Vagina (tissue), 2 donors: ENCODE measurements at places on chromosomes 4 and X.

DNA sequence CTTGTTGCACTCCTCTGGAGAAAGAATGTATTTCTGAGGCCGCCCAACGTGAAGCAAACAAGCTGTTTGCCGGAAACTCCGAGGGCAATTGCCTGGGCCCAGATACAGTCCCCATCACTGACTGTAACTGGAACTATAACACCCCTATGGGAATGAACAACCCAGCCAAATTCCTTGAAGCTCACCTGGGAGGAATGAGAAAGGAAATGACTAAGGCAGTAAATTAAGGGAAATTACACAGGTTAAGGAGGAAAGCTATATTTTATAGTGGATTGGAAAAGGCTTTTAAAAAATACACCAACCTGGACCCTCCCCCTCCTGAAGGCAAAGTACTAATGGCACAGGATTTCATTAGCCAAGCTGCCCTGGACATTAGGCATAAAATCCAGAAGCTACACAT, 11.7 kb upstream of the HERC5 start:
- DNase-seq = no peak

- no peak for DNase-seq
Measured at GRCh38 chr4:102606261-102606660, 105.1 kb downstream of the NFKB1 start.

- DNase-seq = no peak
Measured at GRCh38 chr4:41611124-41611838, 73.3 kb downstream of the LIMCH1 start.

DNA sequence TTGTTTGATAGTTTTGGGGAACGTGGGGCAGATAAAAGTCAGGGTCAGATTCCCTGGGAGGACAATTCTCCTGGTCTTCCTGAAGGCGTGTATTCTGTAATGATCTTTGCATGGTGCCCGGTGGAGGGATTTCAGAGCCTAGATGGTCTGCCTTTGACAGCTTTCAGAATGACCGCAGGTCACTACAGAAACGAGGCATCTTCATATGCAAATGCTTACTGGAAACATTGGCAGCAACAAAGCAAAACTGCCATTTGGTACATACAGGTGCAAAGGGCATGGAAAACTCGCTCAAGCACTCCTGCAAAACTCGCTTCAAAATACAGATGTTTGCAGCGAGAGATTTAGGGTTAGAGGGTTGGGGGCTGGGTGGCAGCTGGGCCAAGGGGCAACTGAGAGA, 8.8 kb downstream of the C4orf50 start:
- DNase-seq = no peak

GRCh38 chrX:39654183-39654925, 443.4 kb downstream of the BCOR start:
- no peak for DNase-seq

- DNase-seq = no peak
Measured at GRCh38 chr4:112860830-112861690, 188.4 kb upstream of the ANK2 start.

DNA sequence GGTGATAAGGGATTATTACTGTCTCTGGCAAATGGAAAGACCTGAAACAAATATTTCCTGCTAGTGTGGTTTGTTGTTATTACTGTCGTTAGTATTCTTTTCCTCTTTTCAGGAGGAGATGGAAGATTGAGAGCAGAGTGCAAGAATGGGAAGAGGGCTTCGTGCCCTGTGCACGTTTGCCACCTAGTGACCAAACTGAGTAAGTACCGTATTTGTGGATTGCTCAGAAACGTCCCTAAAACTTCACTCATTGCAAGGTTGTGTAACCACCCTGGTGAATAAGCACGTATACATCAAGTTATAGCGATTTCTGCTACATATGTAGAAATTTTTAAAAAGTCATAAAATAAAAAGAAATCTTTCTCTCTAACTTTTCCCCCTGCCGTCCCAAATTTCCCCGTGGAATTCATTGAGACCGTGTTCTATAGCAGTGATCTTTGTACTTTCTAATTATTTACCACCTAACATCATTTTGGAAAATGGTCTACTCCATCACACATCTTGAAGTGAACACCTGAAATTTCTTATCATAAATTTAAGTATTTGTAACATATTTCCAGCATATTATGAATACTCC, 24.3 kb downstream of the LINC00632 start:
- no peak for DNase-seq

DNA sequence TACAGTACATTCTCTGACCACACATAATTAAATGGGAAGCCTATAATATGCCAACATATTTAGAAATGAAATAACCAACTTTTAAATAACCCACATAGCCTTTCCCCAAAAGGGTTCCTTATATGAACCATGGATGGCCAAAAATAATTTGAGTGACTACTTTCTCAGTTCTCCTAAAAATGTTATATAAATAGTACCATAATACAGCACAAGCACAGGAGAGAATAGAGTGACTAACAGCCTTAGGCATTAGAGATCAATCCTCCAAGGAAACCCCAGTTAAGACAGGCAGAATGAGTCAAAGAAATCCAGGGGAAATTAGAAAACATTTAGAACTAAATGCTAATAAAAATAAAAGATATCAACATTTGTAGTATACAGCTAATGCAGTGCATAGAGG, 50.2 kb downstream of the ANKRD17 start:
- no peak for DNase-seq

GRCh38 chr4:23890369-23891063, 669 bp upstream of the PPARGC1A start:
- no peak for DNase-seq

DNA sequence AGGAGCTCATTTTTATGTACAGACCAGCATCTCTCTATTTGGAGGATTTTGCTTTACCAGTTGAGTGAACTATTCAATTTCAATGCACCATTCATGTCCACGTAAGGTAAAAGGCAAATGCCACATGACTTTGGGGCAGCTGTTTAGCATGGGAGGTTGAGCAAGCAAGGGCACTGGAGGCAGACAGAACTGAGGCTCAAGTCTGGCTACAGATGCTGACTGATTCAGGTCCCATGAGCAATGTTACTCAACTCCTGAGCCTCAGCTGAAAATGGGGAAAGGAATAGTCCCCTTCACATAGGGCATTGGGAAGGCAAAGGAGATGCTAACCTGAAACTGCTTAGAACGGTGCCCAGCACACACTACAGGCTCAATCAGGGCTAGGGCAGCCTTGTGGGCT, 93.0 kb upstream of the MTM1 start:
- DNase-seq = no peak

- no peak for DNase-seq
Measured at GRCh38 chr4:648579-649292, 23.4 kb downstream of the PDE6B start.

- no peak for DNase-seq
Measured at GRCh38 chr4:102620697-102621497, 119.7 kb downstream of the NFKB1 start.

- no peak for DNase-seq
Measured at GRCh38 chr4:4689694-4690440, 148.0 kb upstream of the STX18 start.

GRCh38 chr4:185190306-185190856, 13.4 kb downstream of the CFAP97 start:
- DNase-seq = no peak

- DNase-seq = no peak
Measured at GRCh38 chr4:135724421-135724820, 1522.8 kb upstream of the PABPC4L start.

DNA sequence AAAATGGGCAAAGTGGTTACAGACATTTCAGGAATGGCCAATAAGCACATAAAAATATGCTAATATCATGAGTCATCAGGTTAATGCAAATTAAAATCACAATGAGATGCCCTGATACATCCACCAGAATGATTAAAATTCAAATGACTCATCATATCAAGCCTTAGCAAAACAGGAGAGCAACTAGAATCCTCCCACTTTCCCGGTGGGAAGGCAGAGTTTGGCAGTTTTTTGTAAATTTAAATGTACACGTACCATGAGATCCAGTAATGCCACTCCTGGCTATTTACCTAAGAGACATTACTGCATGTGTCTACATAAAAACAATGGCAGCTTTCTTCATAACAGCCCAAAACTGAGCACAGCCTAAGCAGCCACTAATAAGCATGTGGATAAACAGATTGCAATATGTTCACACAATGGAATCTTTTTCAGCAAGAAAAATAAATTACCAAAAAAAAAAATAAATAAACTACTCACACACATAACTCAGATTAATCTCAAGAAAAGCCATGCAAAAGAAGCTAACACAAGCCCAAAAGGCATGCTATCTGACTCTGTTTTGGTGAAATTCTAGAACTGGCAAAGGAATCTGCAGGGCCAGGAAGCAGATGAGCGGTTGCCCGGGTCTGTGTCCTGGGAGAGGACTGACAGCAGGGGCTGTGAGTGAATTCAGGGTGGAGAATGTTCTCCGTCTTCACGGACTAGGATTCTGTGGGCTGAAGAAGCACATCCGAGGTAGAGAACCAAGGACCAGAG, 48.8 kb downstream of the AFAP1 start:
- no peak for DNase-seq

- DNase-seq = no peak
Measured at GRCh38 chr4:74228691-74229640, 71.0 kb downstream of the MTHFD2L start.

- DNase-seq = no peak
Measured at GRCh38 chrX:19195243-19195610, 73.0 kb upstream of the ADGRG2 start.

DNA sequence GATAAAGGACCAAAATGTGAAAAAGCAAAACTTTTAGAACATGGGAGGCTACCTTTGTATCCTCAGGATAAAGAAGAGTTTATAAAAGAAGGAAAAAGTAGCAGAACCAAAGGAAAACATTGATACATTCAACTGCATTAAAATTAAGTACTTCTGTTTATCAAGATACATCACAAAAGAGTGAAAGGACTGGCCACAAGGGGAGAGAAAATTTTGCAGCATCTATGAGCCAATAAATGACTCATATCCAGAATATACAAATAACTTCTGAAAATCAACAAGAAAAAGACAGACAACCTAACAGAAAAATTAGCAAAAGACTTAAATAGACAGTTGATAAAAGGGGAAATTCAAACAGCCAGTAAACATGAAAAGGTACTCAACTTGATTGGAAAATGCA, 177.1 kb downstream of the RBMX2 start:
- no peak for DNase-seq

GRCh38 chr4:120228086-120228485, 161.4 kb upstream of the MAD2L1 start:
- DNase-seq = no peak

- no peak for DNase-seq
Measured at GRCh38 chr4:62131049-62131448, 930.9 kb downstream of the ADGRL3 start.

GRCh38 chrX:2451501-2452316, 49.1 kb downstream of the DHRSX start:
- no peak for DNase-seq

- no peak for DNase-seq
Measured at GRCh38 chr4:83217721-83218522, 66.7 kb downstream of the COQ2 start.

GRCh38 chrX:106899276-106899675, 3.9 kb downstream of the RIPPLY1 start:
- peak; percentile 6 for DNase-seq

- no peak for DNase-seq
Measured at GRCh38 chr4:87007528-87008446, 73.0 kb downstream of the AFF1 start.

- DNase-seq = no peak
Measured at GRCh38 chr4:16171831-16172230, 54.4 kb downstream of the TAPT1 start.

DNA sequence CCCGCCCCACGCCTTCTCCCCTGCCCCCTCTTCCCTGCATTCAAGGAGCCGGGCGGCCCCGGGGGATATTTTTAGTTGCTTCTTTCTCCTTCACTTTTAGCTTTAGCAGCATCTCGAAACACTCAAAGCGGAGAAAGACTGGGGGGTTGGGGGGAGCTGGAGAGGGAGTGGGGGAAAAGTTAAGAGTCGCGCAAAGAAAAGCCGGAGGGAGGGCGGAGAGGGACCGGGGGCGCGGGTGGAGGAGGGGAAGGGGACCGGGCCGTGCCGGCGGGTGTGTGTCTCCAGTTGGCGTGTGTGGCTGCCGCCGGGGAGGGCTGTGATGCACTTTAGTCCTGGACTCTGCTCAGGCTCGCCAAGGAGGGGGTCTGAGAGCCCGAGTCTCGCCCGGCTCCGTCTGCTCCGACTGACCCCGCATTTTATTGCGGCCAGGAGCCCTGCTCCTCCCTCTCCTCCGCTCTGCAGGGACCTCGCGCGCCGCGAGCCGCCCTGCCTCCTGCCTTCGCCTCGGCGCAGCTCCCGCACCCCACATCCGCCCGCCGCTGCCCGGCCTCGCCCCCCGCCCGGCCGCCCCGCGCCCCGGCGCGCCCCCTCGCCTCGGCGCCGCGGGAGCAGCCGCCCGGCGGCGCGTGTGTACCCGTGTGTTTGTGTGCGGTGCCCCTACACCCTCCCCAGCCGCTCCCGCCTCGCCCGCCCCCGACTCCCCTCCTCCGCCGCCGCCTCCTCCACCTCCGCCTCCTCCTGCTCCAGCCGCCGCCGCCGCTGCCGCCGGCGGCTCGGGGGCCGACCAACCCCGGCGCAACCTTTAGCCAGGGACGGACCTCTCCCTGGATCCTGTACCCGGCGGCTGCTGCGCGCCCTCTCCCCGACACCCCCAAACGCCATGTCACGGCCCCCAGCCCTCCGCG, 1.4 kb downstream of the ZNF827 start:
- DNase-seq = no peak

- DNase-seq = no peak
Measured at GRCh38 chr4:18691431-18692200, 670.1 kb upstream of the LCORL start.

DNA sequence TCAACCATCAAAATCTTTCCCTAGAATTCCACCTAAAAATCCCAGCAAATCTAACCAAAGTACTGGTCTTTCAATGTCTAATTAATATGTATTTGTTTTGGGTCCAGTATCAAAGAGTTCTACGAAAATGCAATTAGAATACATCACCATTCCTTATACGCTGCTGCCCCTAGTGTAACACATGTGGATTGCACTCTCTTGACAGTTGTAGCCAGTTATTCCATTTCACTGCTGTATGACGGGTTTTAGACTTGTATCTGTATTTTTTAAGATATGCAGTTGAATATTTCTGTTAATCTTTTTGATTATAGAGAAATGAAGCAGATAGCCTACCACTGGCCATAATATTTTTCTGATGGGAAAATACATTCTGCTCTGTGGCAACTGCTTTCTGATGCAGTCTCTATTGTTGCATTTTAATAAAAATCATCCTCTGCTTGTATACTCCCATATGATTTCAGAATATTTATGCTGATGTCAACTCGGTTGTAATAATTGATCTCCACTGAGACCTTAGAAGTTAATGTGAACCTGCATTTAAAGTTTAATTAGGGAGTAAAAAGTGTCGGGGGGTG, 17.1 kb upstream of the PAGE2B start:
- no peak for DNase-seq

DNA sequence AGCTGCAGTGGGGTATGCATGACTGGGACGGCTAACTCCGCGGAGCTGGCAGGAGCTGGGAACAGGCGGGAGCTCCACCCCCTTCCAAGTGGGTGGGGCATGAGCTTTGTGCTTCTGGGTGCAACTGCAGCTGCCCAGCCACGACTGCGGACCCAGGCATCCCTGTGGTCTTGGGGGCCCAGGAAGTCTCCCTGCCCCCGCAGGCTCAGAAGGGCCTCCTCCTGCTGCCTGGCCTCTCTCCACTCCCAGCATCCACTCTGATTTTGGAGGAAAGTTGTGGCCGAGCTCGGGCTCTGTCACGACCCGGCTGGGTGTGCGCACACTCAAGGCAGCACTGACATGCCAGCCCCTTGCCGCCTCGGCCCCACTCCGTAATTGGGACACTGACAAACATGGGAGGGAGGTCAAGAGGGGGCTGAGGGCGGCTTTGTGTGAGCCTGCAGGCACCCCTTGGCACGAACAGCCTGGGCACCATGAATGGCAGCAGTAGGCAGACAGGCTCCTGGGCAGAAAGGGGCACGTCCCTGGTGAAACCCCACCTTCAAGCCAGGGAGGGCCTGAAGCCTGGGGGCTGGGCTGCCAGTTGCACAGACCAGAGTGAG, 822.6 kb downstream of the GLUD2 start:
- no peak for DNase-seq
